ENCODE measurements at places on chromosomes 13 and 19.

DNA sequence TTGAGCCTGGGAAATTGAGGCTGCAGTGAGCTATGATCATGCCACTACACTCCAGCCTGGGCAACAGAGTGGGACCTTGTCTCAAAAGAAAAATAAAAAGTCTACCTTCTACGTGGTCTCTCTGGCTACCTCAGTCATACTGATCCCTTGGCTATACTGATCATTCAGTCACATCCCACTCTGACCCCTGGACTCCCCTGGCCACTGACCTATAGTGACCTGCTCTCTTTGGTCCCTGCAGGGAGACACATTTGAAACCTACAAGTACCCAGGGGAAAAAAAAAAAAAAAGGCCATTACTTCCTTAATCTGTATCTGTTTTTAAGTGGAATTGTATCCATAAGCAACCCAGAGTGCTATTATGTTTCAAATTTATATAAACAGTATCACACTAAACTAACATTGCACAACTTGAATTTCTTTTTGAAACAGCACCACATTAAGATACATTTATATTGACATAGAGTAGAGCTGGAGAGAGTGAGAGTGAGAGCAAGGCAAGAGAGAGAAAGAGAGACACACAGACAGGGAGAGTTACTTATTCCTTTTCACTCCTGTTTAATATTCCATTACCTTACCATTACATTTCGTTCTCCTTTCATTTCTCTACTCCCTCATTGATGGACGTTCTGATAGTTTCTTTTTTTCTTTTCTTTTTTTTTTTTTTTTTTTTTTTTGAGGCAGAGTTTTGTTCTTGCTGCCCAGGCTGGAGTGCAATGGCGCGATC lies 23.7 kb upstream of the CERS4 start:
- DNase-seq: no peak

DNA sequence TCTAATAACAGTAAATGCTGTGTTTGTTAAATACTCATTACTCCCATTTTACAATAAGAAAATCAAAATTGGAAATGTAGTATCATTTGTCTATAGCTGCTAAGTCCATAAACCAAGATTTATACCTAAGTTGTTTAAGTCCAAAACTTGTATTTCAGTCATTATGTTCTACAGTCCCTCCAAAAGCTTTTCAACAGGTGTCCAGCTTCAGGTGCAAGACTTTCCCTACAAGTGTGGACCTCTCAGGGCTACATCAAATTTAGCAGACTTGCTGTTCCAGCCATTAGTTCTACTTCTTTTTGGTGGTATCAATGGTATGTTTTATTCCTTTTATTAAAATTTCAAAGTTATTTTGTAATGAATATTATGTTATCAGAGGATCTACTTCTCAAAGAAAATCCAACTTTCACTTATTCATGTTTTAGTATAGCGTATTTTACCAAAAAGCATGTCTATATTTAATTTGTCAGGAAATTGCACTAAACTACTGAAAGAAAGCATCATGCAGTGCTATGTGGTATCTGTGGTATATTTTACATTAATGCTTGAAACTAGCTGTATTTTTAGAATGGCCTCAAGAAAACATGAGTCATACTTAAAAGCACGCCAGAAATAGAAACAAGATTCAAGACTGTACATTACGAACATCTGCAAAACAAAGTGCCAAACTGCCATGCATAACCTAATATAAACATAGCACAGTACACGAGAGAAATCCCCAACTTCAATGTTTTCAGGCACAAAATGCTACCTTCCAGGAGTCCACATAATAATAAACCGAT lies 44.5 kb downstream of the VWA8 start:
- DNase-seq: no peak

DNA sequence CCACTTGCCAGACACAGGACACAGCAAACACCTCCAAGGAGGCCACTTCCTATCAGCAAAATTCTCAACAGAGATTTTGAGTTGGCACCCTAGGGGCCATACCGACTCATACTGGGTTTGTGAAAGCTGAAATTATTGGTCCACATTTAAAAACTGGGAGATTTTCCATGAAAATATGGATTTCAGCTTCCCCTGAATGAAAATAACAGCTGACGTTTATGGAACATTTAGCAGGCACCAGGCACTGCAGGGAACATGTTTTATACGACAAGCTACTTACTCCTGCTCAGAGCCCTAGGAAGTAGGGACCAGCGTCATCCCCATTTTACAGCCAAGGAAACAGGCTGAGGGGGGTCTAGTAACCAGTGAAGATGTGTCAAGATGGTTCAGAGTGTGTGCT lies 169.3 kb downstream of the IER2 start:
- no peak for DNase-seq

- no peak for DNase-seq
These were observed 140.5 kb downstream of the KLF12 start for GRCh38 chr13:73993661-73994060.

DNA sequence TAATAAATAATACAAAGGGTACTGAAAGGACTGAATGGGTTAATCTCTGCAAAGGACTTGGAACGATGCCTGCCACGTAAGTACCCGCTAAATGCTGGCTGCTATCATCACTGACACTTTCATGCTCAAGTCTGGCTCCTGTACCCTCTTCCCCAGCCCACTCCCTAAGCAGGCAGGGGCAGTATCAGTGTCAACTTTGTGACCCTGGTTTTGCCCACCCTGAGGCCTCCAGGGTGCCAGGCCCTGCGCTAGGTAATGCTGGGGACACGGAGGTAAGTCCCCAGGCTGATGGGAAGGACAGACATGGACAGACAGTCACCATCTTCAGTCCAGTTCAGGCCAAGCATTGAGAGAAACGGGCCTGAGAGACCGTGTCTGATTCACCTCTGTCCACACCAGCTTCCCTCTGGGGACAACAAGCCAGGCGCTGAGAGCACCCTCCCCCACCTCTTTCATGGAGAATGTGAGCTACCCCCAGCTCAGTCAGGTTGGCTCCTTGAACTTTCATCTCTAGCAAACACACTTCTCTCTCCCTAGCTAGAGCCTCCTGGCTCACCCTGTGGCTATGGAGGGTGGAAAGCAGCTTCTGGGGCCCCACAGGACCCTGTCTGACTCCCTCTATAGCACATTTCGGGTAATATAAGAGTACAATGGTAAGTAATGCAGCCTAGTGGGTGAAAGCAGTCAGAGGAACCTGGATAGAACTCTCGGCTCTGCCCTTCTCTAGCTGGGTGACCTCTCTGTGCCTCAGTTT lies 800 bp downstream of the ETFB start:
- DNase-seq: no peak

GRCh38 chr13:48908381-48909055 lies 67.2 kb upstream of the FNDC3A start:
- no peak for DNase-seq

- DNase-seq: no peak
These were observed 133.2 kb downstream of the FRY start for GRCh38 chr13:32164622-32165268.

GRCh38 chr13:45198041-45198440 lies 2.8 kb downstream of the KCTD4 start:
- DNase-seq: no peak

GRCh38 chr19:29544656-29545360 lies 19.0 kb downstream of the VSTM2B start:
- no peak for DNase-seq

DNA sequence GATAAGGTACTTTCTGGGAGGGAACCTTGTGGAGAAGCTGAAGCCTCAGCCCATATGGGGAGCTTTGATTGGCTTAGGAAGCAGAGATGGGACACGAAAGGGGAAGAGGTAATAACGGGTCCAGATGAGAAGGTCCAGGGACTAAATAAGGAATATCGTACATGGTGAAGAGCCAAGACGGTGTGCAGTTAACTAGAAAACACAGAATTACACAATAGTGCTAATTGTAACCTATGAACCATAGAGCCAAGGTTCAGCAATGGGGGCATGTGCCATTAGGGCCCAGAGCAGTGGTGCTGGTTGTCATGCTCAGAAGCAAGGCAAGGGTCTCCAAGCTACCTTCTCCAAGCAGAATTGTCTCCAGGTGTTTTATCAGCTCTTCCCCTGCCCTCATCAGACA lies 106.1 kb downstream of the IRS2 start:
- DNase-seq: no peak

- DNase-seq: no peak
These were observed 1.2 kb upstream of the ZNF225 start for GRCh38 chr19:44111910-44112463.

DNA sequence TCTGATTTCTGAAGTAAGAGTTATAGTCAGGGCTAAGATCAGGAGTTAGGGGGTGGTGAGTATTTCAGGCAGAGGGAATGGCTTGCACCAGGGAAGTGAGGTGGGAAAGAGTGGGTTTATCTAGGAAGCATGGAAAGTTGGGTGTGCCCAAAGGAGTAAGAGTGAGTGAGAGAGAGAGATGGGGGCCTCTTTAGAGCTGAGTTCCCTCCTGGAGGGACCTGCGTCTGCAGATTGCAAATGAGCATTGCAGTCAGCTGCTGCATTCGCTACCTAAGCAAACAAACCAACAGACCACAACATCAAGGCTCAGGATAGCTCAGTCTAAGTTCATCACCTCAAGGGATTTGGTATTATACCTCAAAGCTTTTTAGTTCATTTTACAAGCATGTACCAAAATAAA lies 405.8 kb downstream of the FGF9 start:
- DNase-seq: no peak

All from activated T-helper 1 cell treated with anti-CD3 and anti-CD28 coated beads, Interleukin-2, amount 50 U/mL, for 16 hours (primary cell).